ENCODE measurements at places on chromosomes 7 and 10.

GRCh38 chr7:30176463-30177109 is 41.8 kb downstream of the MTURN start:
- no peak for DNase-seq

GRCh38 chr10:31319602-31320549 is 860 bp downstream of the ZEB1 start:
- peak; percentile 68 for DNase-seq

- DNase-seq: no peak
These were observed 214.0 kb downstream of the MDFIC start for GRCh38 chr7:115135769-115136410.

- no peak for DNase-seq
These were observed 1.6 kb downstream of the DNMBP start for GRCh38 chr10:100008142-100008522.

GRCh38 chr7:80584778-80585177 is 53.7 kb upstream of the CD36 start:
- no peak for DNase-seq

DNA sequence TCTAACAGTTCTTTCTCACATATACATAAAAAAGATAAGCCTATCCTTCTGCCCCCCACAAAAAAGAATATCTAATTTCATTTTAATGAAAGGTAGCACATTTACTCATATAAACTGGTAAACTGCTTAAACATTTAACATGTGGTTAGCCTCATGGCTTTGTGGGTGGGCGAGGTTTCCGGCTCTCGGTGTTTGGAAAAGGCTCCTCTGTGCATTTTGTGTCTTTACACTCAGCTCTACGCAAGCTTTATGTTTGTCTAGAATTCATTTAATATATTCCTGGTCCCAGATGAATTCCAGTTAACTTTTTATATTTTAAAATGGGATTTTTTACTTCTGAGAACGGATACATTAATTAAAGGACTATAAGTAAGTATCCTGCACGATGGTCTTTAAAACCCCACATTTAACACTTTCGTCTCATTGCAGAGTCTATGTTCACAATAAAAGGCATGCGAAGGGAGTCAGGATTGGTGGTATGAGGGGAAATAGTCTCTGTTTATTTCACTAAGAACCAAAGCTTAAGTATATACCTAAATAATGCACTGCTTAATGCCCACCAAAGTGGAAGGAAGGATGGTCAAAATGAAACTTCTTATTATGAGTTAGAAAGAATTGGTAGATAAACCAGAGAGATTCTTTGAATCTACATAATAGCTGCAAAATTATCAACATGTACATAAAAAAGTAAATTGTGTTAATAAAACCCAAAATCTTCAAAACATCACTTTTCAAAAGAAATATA is 197.2 kb downstream of the CRPPA start:
- DNase-seq: no peak

DNA sequence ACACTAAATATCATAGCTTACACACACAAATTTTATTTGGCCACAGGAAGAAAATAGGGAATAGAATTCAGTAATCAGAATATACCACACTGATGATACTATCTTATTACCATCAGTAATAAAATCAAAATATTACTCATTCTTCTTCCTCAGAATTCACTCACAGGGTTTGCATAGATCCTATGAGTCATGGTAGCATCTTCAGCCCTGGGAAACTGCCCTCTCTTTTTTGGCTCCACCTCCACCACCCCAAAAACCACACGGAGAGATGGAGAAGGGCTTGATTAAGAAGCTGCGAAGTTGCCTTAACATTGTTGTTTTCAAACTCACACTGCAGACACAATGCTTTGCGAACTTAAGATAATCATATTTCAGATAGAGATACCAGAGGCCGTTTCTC is 154.1 kb upstream of the AHR start:
- DNase-seq: no peak

- DNase-seq: no peak
These were observed 207.6 kb downstream of the GLI3 start for GRCh38 chr7:42029405-42029804.

DNA sequence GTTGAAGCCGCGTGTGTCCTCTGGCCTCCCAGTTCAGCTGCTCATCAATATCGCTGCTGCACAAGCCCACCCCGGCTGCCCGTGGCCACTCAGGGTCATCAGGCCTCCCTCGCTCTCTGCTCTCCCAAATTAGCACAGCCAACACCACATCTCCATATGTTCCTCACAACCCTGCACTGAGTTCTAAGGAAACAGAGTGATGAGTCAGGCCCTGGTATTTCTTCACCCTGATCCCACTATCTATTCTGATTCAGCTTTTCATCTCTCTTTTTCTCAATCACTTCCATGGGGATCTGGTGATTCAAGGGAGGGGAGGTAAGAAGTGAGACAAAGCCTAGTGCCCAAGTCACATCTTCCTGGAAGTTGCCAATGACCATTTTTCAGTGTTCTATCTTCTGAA is 23.8 kb downstream of the CYTH3 start:
- no peak for DNase-seq

GRCh38 chr7:106865130-106866041 is at the start of gene PIK3CG:
Gene PIK3CG, plus strand, starts transcription at chr7:106865282. Its CDS starts 2,280 bp downstream, at chr7:106867562.
- no peak for DNase-seq

- no peak for DNase-seq
These were observed 110.6 kb downstream of the LSM5 start for GRCh38 chr7:32379510-32380112.

- no peak for DNase-seq
These were observed 111.8 kb downstream of the TBXAS1 start for GRCh38 chr7:139940866-139941265.

GRCh38 chr10:50497758-50498157 is 126.0 kb downstream of the SGMS1 start:
- DNase-seq: no peak

DNA sequence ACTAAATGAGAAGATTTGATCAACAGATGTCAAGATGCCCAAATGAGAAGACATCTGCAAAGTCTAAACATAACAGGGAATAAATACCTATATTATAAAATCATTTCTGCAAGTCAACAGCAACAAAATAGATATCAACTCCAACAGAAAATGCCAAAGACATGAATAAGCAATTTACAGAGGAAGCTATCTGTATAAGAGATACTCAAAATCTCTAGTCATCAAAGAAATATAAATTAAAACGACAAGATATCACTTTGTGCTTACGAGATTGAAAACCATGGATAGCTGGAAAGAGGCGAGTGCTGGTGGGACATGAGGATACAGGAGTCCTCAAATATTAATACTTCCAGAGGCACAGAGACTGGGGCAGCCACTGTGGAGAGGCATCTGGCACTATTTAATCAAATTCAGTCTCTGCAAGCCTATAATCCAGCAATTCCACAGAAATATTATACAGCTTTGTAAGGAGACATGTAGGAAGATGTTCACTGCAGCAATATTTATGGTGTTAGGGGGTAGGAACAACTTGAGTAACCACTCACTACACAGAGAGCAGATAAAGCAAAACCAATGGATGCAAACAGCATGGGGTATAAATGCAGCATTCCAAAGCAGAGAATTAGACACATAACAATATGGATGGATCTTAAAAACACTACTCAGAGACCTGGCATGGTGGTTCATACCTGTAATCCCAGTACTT is 4.8 kb downstream of the DNMBP start:
- DNase-seq: no peak

- no peak for DNase-seq
These were observed 220.4 kb downstream of the DOCK4 start for GRCh38 chr7:111985798-111986197.

GRCh38 chr10:62373995-62374861 is at the start of gene ZNF365:
Gene ZNF365, plus strand, starts transcription at chr10:62374369. Its CDS starts 1,825 bp downstream, at chr10:62376194.
- DNase-seq: peak; percentile 43

Data from Right ventricle myocardium superior (tissue), 1 donor.